ENCODE measurements at places on chromosomes 1 and 21.

GRCh38 chr21:30058928-30059327 is 107.7 kb downstream of the CLDN17 start:
- DNase-seq, result no peak

- no peak for DNase-seq
These were observed 81.1 kb upstream of the GREM2 start for GRCh38 chr1:240693036-240693435.

DNA sequence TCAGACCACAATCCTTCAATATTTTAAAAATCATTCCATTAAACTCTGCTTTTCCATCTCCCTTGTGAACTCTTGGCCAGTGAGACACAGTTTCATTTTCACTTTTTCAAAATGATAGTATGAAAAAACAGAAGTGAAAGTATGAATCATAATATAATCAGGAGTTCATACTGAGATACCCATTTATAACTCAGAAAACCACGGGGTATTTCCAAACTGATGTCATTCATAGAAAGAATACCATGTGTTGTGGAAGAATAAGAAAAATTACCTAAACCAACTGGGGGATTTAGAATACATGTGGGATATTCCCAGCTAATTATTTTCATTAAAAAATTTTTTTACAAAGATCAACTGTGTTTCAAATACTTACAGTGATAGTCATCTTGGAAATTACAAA is 149.9 kb downstream of the MRPL39 start:
- DNase-seq, result no peak

DNA sequence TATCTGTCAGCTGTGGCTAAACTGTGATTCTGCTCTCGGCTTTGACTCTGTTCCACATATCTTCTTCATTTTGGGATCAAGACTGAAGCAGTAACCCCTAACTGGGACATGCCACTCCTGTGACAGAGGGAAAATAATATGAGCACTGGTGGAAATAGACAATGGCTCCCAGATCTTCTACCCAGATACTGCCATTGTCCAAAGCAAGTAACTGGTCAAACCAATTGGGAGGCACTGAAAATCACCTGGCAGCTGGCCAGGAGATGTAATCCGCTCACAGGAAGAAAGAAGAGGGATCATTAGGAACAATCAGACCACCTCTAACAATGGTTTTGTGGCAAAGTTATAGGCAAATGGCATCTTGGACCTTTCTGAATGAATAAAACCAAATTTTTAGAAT is 10.7 kb downstream of the SNX7 start:
- DNase-seq, result no peak

- no peak for DNase-seq
These were observed 12.5 kb downstream of the MAST2 start for GRCh38 chr1:45815667-45816458.

DNA sequence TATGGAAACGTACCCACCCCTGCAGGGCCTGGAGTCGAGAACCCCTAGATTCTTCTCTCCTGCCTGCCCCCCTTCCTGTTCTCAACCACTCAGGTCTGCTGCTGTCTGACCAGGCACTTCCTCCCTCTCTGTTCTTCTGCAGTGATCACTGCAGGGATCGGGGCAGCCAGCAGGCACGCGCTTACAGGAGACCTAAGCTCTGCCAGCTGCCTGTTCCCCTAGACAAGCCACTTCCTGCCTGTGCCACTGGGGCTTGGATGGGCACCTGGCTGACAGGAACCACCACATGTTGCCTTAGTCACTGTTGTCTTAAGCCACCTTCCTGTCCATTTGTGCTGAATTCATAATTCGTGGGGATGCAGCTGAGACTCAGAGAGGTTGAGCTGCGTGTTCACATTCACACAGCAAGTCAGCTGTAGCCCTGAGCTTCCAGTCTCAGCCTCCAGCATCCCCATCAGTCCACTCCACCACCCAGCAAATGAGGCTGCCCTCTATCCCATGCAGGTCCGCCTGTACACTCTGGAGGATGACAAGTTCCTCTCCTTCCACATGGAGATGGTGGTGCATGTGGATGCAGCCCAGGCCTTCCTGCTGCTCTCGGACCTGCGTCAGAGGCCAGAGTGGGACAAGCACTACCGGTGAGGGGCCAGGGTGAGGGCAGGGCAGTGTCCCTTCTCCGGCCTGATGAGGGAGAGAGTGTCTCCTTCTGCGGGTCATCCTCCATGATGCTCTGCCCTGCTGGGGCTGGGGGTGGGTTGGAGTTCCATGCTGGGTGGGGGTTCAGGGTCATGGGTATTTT is 18.6 kb downstream of the FAM151A start:
- DNase-seq, result no peak

DNA sequence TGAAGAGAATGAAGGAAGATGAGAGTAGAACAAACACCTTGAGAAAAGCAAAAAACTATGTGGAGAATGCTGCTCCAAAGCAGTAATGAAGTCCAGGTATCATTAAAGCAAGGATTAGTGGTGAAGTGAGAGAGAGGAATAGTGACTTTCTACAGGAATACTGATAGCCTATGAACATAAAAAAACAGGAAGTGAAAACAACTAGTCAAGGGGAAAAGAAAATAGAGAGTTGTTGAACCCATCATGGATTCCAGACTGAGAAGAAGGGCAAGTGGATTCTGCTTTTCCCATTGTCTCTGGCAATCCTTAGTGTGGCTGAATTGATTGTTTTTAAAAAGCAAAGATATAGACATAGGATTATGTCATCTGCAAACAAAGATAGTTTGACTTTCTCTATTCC is 119.9 kb upstream of the LHX8 start:
- no peak for DNase-seq

DNA sequence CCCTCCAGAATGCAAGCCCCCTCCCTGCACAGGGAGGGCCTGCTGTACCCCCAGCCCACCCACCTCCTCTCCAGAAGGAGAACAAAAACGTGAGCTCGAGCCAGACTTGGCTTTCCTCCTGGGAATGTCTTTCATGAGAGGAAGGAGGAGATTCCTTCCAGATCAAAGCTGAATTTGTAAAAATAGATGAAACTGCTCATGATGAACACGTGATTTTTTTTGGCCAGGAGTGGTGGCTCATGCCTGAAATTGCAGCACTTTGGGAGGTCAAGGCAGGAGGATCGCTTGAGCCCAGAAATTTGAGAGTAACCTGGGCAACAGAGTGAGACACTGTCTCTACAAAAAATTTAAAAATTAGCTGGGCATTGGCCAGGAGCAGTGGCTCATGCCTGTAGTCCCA is 21.8 kb downstream of the GPR157 start:
- no peak for DNase-seq

- no peak for DNase-seq
These were observed 184.3 kb downstream of the HIVEP3 start for GRCh38 chr1:41734201-41734970.

DNA sequence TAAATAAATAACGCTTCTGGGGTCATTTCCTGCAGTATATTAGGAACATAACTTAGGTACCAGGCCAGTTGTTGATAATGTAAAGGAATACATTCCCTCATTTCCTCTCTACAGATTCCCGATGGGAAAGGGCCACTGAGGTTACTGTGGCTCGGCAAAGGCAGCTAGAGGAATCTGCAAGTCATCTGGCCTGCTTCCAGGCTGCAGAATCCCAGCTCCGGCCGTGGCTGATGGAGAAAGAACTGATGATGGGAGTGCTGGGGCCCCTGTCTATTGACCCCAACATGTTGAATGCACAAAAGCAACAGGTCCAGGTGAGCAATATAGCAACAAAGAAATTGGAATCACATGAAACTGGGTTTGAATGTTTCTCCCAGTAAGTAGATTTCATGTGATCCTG is 109.6 kb upstream of the BMP8A start:
- DNase-seq, result no peak

DNA sequence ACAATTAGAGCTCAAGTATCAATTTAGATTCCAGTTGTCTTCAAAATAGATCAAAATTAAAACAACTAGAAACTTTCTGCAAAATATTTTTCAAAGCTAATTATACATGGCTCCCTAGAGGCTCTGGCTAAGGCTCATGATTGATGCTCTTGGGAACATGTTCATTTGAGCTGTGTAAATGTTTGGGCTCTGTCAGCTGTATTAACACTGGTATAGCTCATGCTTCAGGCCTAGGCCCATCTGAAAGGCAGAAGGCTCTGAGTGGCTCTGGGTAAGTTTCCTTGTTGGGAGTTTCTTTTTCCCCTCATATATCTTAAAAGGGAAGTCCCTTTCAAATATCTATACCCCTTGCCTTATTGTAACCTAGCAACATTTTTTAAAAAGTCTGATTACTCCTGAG is 81.3 kb downstream of the UROD start:
- DNase-seq, result no peak

- no peak for DNase-seq
These were observed 58.9 kb downstream of the DDAH1 start for GRCh38 chr1:85406081-85406480.

GRCh38 chr1:34685225-34685624 is 69.6 kb upstream of the GJB5 start:
- no peak for DNase-seq

GRCh38 chr1:43981135-43981491 is 2.1 kb downstream of the B4GALT2 start:
- no peak for DNase-seq

DNA sequence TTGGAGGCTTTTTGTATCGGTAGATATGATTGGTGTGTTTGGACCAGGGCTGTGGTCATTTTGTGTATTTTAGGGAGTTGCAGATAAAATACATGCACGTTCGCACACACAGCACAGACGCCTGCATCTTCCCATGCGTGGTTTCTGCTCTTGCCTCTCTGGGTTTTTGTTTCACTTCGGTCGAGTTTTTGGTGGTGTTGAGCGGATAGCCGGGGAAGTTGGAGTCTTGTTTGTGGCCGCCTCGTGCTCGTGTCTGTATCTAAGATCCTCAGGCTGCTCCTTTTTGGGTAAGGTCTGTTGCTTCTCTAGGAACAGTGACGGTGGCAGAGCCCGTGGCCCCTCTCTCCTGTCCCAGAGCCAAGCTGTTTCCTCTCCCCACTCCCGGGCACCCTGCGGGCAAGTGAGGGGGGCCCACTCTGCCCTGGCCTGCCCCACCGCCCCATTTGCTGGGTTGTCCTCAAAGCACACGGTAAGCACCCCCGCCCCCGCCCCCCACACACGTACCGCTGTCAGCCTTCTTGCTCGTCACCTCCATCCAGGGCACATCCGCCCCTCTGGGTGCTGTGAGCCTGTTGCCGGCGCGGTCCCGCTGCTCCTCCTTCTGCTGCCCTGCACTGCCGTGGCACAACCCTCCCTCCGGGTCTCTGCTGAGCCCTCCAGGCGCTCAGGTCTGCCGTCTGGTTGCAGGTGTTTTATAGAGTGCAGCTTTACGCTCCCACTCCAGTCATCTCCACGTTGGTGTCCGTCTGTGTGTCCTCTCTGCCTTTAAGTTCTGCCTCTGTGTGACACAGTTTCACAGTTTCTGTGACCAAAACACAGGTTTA is 51.9 kb downstream of the AGPAT3 start:
- no peak for DNase-seq

DNA sequence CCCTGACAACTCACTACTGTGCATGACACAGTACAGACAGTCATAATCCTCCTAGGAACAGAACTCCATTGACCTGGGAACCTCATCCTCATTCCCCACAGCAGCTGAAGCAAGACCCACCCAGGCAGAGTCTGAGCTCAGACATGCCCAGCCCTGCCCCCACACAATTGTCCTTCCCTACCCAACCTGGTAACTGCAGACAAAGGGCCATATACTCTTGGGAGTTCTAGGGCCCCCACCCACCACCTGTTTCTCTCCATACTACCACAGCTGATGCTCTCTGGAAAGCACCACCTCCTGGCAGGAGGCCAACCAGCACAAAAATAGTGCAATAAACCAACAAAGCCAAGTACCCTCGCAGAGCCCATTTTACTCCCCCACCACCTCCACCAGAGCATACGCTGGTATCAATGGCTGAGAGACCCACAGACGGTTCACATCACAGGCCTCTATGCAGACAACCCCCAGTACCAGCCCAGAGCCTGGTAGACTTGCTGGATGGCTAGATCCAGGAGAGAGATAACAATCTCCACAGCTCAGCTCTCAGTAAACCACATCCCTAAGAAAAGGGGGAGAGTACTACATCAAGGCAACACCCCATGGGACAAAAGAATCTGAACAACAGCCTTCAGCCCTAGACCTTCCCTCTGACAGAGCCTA is 159.7 kb upstream of the CXADR start:
- DNase-seq, result no peak

DNA sequence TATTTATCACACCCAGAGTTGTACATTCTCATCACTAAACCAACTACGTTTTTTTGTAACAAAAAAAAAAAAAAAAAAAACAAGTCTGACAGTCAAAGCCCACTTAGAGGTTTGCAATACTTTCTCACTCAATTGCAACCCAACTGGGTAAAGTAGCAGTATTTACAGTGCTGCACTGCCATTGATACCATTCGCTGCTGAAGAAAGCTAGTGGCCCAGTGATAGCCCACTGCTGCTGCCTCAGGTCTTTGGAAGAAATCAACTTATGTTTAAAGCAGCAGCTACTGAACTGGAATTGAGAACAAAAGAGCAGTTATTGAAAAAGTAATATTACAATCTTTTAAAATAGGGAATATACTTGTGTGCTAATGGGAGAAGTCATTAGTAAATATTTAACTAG is 2.7 kb downstream of the HNRNPU start:
- no peak for DNase-seq

DNA sequence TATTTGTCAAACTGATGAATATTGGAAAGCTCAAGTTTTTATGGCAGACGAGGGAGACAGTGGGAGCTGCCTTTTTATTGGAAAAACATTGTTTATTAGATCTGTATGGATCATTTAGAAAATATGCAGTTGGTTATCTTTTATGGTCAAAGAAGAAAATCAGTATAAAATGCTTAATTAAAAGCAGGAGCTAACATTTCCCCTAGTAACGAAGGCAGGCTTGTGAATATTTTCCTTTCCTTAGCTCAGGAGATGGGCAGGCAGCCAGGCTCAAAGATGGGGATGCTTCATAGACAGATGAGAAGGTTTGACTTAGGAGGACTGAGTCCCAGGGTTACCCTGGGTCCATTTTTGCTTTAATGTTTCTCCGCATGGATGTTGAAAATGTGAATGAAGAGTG is 26.0 kb downstream of the ROR1 start:
- no peak for DNase-seq

DNA sequence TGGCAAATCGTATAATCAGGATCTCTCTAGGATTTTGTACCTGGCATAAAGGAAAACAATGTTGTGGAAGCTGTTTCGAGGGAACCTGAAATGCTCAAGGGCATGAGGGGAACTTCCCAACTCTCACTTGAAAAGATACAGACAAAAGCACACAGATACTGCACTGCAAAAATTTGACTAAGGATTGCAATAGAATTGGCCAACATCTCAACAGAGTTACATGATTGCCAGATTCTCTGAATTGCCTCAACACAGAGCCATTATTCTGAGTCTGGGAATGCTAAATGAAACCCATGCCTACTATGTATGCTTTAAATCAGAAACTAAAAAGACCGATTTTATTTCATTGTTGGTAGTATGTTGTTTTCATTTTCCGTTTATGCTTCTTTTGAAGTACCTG is 16.0 kb downstream of the KRTAP19-8 start:
- peak; percentile 13 for DNase-seq

DNA sequence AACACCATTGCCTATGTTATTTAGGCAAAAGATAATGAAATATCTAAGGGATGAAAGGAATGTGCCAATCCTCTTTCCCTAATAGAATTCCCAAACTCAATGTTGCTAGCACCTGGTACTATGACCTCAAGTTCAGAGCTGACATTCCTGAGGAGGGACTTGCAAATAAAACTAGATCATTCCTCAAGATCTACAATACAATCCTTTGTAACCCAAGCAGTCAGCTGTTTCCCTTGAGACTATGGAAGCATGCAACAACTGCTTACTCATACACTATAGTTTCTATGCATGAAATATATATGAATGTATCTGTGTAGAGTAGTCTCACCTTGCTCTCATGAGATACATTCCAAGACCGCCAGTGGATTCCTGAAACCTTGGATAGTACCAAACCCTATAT is 65.0 kb downstream of the ABL2 start:
- no peak for DNase-seq

Measured in NCI-H1048 (cell line).